Dermis microvascular lymphatic vessel endothelial cell (primary cell): ENCODE measurements at places on chromosomes 11 and 22. TPM values are rescaled to one million over a fixed set of nuclear protein-coding genes. Genes with fewer than 3 reads are reported as not detected.

ZNF214 gene
- 0.38 and 0.77 TPM in 2 replicates for total RNA-seq

OR5B21 gene
- not detected in 2 replicates for total RNA-seq

DDX25 gene
- under 0.01 TPM in 1 of 2 replicates, not detected in the other for total RNA-seq

IGLL1 gene
- not detected in 2 replicates for total RNA-seq

OR8D4 gene
- not detected in 2 replicates for total RNA-seq

GRCh38 chr11:1394936-1395772, 5.4 kb downstream of the BRSK2 start:
- no peak for DNase-seq

MEI1 gene
- 2.3 and 3.7 TPM in 2 replicates for total RNA-seq

DNA sequence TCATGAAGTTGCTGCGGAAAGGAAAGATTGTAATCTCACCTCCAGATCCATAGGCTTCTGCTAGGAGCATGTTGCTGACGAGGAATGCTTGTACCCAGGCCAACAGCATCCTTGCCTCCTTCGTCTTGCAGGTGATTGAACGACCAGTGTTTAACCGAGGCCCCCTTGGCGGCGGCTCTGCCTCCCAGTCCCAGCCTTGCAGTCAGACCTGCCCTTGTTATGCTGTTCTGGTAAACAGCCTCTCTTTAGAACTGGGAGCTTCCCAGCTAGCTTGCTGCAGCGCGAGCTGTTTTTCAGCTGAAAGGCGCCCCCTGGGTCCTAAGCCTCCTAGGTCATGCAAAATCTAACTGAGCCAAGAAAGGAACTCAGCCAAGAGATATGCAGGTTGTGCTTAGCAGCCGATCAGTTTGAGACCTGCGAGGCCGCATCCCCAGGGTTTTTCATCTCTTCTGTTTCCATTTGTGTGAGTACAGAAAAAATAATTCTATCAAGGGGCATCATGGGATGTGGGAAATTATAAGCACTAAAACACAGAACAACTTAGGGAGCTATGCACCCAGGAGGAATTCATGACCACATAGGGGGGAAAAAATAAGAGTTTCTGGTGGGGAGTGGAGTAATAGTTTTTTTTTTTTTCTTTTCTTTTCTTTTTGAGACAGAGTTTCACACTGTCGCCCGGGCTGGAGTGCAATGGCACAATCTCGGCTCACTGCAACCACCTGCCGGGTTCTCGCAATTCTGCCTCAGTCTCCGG, at the start of gene PIK3IP1:
Gene PIK3IP1, minus strand, starts transcription at position 253 of the 754 bp plus-strand sequence. Its CDS starts 144 bp downstream, at position 109.
- peak; percentile 94 for DNase-seq

- no peak for DNase-seq
These were observed 595.1 kb downstream of the BUD13 start for GRCh38 chr11:116177521-116178210.

SMDT1 gene
- total RNA-seq: 8.0 and 11.5 TPM in 2 replicates

PLA2G3 gene
- total RNA-seq: under 0.01 TPM in 1 of 2 replicates, not detected in the other

IFITM1 gene
- total RNA-seq: 1.0 and 1.1 TPM in 2 replicates

GRCh38 chr11:94877443-94878200, 95.7 kb downstream of the CWC15 start:
- no peak for DNase-seq

GRCh38 chr11:68897441-68897840, 6.2 kb downstream of the MRPL21 start:
- no peak for DNase-seq

DNA sequence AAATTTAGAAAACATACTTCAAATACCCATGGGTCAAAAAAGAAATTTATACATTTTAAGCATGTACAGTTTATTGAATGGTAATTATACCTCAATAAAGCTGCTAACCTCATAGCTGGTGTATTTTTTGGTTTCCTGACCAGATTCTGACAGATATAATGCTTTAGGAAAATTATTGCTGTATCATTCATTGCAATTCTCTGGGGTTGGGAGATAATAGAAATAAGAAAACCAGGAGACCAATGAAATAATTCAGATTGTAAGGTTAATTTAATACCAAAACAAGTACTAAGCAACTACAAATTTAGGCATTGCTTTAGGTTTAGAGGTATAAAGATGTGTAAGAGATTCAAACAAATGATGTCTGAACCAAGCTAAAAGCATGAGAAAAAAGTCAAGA, 120.1 kb downstream of the ENTHD1 start:
- DNase-seq: no peak

GRCh38 chr11:21771097-21771496, 421.8 kb upstream of the ANO5 start:
- no peak for DNase-seq

- no peak for DNase-seq
These were observed 161.5 kb upstream of the MTMR2 start for GRCh38 chr11:96085319-96085930.

- peak; percentile 74 for DNase-seq
These were observed 883 bp downstream of the HIPK3 start for GRCh38 chr11:33257897-33258630.

DNA sequence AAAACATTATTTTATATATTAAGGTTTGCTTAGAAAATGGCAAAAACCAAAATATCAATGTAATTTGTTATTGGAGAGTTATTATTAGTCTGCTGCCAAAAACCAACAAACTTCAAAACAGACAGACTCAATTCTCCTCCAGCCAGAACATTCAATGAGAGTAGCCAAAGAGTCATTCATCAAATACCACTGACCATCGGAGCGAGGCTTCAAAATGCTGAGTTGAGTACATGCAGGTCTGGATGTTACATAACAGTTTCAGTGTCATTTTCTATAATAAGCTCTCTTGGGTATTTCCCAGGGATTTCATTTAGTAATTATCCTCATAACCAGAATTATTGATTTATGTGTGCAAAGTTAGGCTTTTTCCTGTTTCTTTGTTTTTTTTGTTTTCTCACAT, 42.6 kb downstream of the CHST1 start:
- DNase-seq: no peak

SHANK3 gene
- 7.8 and 19.7 TPM in 2 replicates for total RNA-seq

NTM gene
- total RNA-seq: under 0.01 TPM in 1 of 2 replicates, not detected in the other

GRCh38 chr22:42673898-42674401, 24.8 kb upstream of the CYB5R3 start:
- peak; percentile 77 for DNase-seq

DNA sequence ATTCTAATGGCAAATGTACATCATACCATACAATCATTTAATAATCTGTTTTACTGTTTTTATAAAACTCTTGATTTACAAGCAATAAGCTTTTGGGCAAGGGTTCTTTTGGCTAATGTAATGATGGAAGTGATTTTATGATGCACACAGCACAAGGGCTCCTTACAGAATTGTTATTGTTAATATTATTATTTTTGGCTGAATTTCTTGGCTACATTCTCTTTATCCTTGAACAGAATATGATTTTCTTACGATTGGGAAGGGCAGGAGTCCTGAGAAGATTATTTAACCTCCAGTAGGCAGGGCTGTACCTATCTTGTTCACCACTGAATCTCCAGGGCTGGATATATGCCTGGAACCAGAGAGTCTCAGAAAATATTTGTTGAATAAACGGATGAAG, 70.4 kb upstream of the ARHGAP20 start:
- DNase-seq: no peak

DNA sequence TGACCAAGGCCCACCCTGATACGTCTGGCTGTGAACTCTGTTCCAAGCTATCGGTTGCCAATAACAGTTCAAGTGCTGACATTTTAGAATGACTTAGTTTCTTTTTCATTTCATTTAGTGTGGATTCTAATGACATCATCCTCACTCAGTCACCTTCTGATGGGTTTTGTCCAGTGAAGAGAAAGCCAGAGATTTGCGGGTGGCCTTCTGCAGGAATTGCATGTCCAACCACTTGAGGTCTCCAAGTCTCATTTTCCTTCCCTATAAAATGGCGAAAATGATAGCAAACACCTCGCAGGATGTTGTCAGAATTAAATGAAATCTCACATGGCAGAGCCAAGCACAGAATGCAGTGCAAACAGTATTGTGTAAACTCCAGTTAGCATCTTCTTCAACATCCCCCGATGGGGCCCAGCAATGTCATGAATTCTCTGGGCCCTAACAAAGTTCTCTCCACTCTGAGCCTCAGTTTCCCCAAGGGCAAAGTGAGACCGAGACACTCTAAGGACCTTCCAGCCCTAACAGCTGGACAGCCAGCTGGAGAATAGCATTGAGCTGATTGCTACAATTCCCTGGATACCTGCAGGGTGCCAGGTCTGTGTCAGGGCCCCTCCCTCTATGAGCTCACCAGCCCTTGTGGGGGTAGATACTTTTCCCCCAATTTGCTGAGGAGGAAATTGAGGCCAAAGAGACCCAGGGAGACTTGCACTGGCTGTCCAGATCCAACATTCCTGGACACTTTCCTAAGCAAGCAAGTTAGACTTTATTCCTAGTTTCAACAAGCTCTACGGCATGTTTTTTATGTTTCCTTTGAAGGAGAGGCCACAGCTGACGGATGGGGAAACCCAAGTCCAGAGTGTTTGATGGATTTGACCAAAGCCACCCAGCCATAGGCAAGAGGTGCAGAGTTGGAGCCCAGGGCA, 286.7 kb downstream of the MN1 start:
- no peak for DNase-seq

DNA sequence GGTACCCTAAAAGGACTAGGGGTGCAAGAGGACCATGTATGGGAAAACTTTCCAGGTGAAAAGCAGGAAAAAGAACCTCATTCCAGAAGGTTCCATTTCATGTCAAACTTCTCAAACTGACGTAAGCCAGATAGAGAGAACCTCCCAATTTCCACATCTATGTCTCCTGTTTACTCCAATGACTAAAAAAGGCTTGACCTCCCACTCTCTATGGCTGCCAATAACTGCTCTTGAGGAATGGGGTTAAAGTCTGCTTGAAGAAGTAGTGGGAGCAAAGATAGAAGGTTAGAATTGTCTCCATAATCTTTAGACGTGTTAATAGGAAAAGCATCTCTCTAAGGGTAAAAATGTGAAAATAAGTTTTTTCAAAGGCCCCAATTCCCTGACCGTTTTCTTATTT, 38.0 kb downstream of the DCUN1D5 start:
- no peak for DNase-seq

GRCh38 chr22:47465222-47465621, 702.8 kb downstream of the TBC1D22A start:
- no peak for DNase-seq

SCGB1A1 gene
- not detected in 2 replicates for total RNA-seq

DNA sequence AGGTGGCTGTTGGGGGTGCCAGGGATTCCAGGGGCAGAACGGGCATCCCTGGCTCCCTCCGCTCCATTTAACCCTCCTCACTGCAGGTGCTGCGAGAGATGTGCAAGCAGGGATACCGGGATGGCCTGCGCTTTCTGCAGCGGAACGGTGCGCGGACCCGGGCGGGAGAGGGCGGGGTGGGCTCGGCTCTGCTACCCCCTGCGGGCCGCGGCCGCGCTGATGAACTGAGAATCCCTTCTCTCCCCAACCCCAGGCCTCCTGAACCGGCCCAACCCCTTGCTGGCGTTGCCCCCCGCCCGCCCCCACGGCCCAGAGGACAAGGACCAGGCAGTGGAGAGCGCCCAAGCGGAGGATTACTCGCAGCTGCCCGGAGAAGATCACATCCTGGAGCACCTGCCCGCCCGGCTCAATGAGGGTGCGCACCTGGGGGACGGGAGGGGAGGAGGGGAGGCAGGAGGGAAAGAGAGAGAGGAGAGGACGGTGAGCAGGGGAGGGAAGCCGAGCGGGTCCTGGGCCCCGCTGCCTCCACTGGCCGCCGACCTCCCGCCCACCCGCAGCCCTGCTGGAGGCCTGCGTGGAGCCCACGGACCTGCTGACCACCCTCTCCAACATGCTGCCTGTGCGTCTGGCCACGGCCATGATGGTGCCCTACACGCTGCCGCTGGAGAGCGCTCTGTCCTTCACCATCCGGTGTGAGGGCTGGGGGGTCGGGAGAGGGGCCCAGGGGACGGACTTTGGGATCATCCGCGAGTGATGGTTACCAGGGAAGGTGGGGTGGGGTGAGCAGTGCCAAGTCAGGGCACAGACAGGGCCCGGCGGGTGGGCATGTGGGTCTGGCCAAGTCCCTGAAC, 4.1 kb upstream of the CRACR2B start:
- DNase-seq: no peak

GRCh38 chr22:23722724-23723123, 28.2 kb downstream of the ZNF70 start:
- DNase-seq: no peak

GRCh38 chr11:121607341-121607740, 154.6 kb upstream of the SORL1-AS1 start:
- DNase-seq: no peak

KCNJ4 gene
- total RNA-seq: not detected in 2 replicates

DNA sequence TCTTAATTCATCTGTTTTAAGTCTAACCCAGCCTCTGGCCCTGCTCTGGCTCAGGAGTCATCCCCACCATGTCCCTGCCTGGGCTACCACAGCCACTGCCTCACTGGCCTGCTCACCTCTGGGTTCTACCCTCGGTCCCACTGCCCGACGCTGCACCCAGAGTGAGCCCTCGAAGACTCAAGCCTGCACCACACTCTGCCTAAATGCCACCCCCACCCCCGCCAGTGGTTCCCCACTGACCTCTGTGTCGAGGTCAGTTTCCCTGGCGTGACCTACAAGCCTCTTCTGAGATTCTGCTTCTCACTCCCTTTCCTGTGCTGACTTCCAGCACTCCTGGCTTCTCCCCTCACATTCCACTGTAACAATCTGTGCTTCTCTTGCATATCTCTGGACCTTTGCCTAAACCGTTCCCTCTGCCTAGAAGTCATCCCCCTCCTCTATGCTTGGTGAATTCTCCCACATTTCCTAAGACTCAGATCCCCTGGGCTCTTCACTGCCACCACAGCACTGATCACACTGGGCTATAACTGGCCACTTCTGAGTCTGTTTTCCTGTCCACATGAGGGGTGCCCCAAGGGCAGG, 12.5 kb upstream of the PDE2A start:
- no peak for DNase-seq

GRCh38 chr11:70818351-70818750, 420.0 kb downstream of the CTTN start:
- DNase-seq: no peak

GRCh38 chr11:128579798-128580504, 7.4 kb downstream of the ETS1 start:
- no peak for DNase-seq

PRSS23 gene
- total RNA-seq: 108 and 196 TPM in 2 replicates
